Tibial nerve (tissue), 4 donors: ENCODE measurements at places on chromosomes 7 and 10. TPM values are rescaled to one million over a fixed set of nuclear protein-coding genes. Genes with fewer than 3 reads are reported as not detected.
A peak's percentile ranks its signal among the peaks of the same experiment; 100 is the strongest.

The PNPLA8 gene
- total RNA-seq: 29.5 TPM

The ZNHIT1 gene
- total RNA-seq: 104 TPM

GRCh38 chr10:12408472-12408871, 59.1 kb downstream of the CAMK1D start:
- DNase-seq: no peak

GRCh38 chr10:29735628-29736365, 101.0 kb upstream of the SVIL start:
- DNase-seq: peak; percentile 78
